CD4-positive, alpha-beta T cell treated with Interleukin-10 for 1 hour (primary cell): ENCODE measurements at places on chromosomes 2 and 18.

GRCh38 chr2:178237488-178238153, 43.3 kb downstream of the OSBPL6 start:
- no peak for DNase-seq

DNA sequence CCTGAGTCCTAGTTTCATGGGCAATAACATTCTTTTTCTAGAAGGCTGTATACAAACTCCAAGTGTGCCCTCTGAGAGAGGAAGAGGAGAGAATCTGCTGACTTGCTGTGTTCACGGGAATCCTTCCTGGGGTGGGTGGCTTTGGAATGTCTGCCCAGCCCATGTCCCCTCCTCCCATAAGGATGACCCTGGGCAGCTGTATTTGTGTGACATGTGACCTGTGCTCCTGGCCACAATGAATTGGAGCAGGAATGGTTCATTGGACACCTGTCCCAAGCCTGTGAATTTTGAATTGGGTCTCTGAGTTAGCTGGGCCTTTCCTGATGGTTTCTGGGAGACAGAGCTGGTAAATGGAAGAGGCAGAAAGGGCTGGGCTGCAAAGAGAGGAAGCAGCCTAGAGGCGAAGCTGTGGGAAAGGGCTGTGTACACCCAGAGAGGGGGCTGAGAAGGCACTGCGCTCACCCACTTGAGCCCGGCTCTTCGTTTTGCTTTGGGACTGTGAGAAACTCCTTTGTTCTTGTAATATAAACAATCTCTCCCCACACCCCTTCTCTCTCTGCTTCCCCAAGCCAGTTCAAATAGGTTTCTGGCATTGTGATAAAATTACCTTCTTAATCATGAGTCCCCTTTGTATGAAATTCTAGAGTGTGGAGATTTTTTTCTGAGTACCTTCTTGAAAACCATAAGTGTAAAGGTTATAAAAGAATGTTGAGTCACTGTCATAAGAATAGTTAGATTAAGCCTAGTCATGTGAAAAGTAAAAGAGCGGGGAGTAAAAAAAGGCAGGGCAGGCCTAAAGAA, 49.8 kb downstream of the SLC4A5 start:
- DNase-seq, result no peak

GRCh38 chr18:45481821-45482220, 133.5 kb upstream of the SLC14A2 start:
- DNase-seq, result no peak

- no peak for DNase-seq
Measured at GRCh38 chr2:35081001-35081621, 1274.5 kb upstream of the CRIM1 start.

DNA sequence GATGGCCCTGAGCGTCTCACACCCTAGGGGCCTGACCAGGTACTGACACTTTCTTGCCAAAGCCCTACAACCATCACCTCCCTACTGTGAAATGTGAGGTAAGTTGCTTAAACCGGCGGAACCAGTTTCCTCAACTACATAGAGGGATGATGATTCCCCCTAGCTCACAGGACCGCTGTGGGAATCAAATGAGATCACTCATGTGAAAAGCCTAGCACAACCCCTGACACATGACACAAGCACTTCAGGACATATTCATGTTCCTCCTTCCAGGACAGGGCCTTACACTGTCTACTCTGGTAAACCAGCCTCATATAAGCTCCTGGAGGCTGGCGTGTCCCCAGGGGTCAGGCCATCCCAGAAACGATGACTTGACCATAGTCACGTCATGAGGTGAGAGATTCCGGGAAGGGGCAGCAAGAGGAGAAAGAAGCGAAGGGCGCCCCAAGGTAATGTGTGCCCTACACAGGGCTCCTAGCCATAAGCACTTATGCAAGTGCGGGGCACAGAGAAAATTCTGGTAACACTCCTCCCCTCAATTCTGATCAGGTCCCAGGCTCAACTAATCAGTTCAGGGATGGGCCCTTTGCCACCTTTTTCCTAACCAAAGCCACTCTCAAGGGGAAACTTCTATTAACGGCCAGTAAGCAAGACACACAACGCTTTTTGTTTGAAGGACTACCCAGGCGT, 49.5 kb downstream of the C2orf42 start:
- peak; percentile 80 for DNase-seq

GRCh38 chr2:56025469-56026193, 102.0 kb upstream of the EFEMP1 start:
- DNase-seq, result no peak

GRCh38 chr2:228180181-228181097, 1.0 kb downstream of the SPHKAP start:
- DNase-seq, result no peak

DNA sequence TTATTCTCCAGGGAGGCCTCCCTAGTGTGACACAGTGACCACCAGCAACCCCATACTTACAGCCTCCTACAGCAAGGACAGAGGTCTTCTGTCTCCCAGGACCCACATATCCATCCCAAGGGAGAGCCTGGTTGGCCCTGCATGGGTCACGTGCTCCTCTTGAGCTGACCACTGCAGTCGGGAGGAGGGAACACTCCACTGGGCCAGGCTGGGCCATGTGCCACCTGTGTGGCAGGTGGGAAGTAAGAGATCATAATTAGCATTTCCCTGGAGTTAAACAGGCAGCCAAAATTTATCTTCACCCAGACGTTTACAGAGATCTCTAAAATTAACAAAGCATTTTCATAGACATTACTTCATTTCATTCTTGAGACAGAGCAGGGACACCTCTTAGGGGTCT, 33.4 kb upstream of the MLPH start:
- no peak for DNase-seq

DNA sequence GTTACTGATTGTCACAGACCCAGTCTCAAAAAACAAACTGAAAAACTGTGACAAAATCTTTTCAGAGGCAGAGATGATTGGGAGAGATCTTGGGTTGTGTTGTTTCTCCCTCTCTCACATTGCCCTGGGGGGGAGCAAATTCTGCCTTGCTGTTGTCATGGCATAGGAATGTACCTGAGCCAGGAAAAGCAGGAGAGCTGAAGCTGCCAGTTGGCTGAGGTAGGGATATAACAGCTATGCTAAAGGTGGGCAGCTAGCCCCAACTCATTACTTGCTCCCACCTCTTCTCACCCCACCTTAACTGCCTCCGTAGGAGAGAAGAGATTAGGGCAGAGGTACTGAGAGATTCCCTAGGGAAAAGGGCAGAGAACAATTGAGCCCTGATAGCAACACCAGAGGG, 299.3 kb downstream of the OSR1 start:
- DNase-seq, result no peak

DNA sequence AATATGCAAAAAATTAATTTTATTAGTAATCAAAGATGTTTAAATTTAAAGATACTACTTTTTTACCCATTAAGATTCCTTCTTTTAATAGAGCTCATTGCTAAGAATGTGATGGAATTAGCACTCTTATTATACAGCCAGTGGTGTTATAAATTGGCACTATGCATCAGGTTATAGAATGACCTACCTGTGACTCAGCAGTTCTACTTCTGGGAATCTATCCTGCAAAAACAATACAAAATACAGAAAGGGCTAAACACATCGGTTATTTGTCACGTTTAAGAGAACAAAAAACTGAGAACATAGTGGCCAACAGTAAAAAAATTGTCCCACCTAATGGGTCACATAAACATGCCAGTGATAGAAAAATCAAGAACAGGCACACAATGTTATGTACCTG, 9.4 kb upstream of the ADD2 start:
- no peak for DNase-seq

DNA sequence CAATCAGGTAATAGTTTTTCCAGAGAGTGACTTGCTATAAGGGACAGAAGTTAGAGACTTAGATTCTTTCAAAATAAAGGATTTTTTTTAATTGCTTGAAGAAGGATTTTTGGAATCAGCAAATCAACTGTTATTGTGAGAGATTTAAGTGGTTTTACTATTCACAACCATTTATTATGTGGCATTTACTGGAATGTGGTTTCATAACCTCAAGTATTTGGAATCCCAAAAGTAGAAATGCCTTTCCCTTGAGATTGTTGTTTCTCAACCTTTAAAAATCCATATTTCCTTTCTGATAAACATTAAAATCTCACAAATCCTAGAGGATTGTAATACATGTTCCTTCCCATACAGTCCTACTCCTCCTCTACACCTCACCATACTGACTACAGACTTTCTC, 5.0 kb downstream of the TANK start:
- no peak for DNase-seq

GRCh38 chr2:113840518-113840917, 49.4 kb upstream of the ACTR3 start:
- no peak for DNase-seq
